ENCODE measurements at places on chromosomes 6 and 20. TPM values are rescaled to one million over a fixed set of nuclear protein-coding genes. Genes with fewer than 3 reads are reported as not detected.

Gene AKAP12
- 2.1 TPM for total RNA-seq

Gene ZNF334
- total RNA-seq = 1.7 TPM

Gene HUS1B
- total RNA-seq = not detected

Gene TSBP1
- total RNA-seq = not detected
